ENCODE measurements at places on chromosomes 12 and 14.

DNA sequence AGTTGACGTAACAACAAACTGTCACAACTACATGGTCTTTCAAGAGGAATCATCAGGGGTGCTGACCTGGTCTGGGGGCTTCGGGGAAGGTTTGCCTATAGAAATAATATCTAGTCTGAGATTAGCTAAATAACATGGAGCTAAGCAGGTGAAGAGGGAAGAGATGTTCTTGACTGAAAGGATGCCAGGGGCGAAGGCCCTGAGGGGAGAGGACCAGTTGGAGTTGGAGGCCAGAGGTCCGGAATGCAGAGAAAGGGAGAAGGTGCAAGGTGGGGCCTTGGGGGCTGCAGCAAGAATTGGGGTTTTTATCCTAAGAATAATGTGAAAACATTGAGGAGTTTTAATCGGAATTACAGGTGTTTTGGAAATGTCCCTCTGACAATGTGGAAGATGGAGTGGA is 68.5 kb upstream of the RIC8B start:
- DNase-seq, result no peak

- DNase-seq, result no peak
Observed at GRCh38 chr12:75779891-75780496, 251.6 kb downstream of the PHLDA1 start.

DNA sequence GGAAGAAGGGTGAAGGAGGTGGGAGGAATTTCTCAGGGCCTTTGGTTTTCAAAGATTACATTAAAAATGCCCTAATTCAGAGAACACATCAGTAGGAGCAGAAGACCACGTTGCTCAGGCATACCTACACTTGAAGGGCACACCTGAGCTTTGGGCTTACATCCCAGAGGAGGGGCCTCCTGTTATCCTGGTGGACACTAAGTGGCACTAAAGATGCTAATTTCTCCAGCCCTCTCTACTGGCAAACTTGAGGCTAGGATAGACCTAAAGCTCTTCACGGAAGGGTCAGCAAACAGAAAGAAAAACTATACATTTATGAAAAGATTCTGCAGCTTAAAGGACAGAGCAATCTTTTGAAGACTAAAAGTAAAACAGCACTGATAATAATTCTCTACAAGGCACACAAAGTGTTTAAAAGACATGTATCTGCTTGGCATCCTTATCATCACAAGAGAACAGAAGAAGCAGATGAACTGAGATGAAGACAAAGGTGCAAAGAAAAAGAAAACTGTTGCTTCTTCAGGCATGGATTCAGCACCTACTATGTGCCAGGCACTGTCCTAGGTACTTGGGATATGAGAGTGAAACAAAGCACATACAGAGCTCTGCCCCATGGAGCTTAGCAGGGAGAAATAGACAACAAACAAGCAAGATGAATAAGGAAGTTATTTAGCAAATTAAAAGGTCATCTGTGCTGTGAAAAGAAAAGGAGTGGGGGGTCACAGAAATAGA is 137.5 kb downstream of the NUAK1 start:
- DNase-seq, result no peak

DNA sequence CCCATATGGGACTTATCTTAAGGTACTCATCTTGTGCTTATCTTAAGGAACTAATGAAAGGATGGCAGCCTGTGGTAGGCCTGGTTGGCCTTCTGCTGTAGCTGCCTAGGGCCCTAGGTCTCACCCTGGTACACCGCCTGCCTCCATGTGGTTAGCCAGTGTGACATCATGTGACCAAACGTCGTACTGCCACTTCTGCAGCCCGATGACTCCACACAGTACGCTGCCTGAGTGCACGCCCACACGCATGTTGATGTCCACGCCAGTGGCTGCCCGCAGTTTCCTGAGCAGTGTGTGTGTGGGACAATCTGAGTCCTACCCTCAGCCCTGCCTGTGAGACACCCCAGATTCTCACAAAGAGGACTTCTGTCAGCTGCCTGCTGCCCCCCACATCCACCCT is 5.1 kb downstream of the ADCY4 start:
- DNase-seq, result no peak

DNA sequence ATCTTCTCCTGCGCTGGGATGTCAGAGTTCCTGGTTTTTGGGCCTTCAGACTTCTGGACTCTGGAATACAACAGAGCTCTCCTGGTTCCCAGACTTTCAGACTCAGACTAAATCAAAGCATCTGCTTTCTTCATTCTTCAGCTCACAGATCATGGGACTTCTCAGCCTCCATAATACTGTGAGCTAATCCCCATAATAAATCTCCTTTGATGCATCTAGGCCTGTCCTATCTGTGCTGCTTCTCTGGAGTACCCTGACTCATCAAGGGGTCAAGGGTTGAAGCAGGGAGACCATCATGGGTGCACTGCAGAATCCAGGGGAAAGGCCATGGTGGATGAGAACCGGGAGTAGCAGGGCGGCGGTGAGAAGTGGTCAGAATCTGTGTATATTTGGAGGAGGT is 1094.1 kb upstream of the TMEM132C start:
- DNase-seq, result no peak

- no peak for DNase-seq
Observed at GRCh38 chr12:64747695-64748094, 11.5 kb downstream of the GNS start.

- DNase-seq, result no peak
Observed at GRCh38 chr14:87002776-87003175, 990.2 kb downstream of the GALC start.
